ENCODE measurements at places on chromosomes 5 and 9.

GRCh38 chr9:116377179-116377798, 223.7 kb downstream of the PAPPA start:
- no peak for DNase-seq

- no peak for DNase-seq
Measured at GRCh38 chr9:31807574-31808256, 576.7 kb upstream of the ACO1 start.

DNA sequence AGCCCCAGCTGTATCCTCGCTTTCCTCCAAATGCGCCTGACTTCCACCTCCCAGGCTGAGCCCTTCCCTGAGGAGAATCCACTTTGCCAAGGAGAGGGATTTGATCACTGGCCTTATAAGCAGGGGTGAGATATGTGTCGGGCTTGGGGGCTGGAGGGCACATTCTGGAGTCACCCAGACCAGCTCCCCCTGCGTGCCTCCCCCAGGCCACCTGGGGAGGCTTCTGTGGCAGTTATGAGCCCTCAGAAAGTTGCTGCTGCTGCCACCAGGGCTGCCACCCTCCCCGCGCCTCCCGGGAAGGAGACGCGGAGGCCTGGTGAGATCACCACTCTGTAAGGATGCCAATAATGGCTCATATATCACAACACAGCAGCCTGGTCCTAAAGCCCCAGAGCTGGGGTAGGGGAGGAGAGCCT, 211.5 kb downstream of the PAPPA start:
- no peak for DNase-seq

DNA sequence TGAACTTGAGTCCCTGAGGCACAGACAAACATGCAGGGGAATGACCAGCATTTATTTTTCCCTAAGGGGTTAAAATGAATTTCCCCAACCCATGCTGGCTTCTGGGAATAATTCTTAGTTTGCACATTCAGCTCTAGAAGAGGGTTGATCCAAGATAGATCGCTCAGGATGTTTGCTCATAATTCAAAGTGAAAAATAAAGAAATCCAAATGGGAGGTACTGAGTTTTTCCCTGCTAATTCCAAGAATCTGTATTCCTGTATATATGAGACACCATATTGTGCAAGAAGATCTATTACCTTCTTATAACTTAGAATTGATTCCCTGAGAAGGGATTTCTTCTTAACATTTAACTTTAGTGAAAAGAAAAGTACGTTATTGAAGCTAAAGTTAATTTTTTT, 96.2 kb downstream of the VCAN start:
- no peak for DNase-seq

GRCh38 chr5:135444881-135445280, 2.3 kb downstream of the DCANP1 start:
- no peak for DNase-seq

DNA sequence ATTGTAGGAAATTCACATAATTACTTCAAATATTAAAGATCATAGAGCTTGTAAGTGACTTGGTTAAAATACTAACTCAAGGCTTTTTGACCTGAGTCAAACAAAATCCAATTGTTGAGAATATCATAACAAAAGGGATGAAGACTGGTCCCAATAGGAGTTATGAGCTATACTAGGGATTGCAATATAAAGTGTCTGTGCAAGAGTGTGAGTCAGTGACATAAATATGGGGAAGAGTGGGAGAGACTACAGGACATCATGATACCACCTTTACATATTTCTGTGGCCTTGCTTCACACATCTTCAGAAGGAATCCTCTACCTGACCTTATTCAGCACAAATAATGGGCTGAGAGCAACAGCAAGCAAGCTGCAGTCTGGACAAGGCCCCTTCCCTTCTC, 180.9 kb upstream of the SLC24A2 start:
- DNase-seq: no peak

DNA sequence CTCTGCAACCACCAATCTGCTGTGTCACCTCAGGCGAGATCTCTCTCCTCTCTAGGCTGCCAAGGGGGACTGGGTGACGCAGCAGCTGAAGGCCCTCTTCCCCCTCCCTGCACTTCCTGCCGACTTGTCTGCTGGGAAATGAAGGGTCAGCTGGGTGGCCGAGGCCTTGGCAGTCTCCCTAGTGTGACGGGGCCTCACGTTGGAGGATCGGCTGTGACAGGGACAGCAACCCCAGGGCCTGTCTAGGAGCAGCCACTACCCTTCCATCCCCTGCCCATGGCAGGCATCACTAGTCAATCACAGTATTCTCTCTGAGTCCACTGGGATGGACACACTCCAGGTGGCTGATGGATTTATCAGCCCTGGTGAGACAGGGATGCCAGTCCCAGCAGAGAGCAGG, 107.3 kb upstream of the SARDH start:
- no peak for DNase-seq

DNA sequence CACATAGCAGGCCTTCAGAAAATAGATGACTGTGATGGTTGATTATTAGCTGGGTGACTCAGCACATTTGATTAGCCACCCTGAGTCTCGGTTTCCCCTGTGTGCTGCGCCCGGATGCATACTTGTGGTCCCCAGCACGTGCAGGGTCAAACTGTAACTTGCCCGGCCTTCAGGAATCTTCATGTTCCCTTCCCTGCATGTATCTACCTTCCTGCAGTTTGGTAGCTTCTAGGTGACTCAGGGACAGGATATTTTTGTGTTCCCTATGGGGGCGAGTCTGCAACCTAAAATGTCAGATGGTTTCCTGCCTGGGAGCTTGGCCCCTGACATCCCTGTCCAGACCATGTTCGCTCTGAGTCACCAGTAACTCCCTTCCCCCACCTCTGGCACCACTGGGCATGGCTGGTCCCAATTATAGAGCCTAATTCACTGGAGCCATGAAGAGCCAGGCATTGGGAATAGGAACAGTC, 13.2 kb downstream of the PTGS1 start:
- no peak for DNase-seq

GRCh38 chr9:69357030-69357775, 32.2 kb downstream of the ENTREP1 start:
- DNase-seq: no peak

DNA sequence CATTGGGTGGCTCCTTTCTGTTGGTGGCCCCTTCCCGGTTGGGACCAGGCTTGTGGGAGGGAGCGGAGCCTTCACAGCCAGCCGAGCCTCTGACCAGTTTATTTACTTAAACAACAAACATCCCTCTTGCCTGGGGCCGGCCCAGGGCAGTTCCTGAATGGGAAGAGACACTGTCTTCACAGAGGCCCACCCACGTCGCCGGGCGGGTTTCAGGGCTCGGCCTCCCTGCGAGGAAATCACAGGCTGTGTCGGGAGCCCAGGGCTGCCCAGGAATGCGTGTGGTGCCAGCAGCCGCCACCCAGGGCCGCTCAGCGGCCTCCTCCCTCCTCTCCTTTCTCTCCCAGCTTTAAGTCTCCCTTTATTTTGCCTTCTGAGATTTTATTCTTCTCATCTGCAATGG, 132.5 kb downstream of the HSD17B3 start:
- no peak for DNase-seq

GRCh38 chr5:159198063-159199036, 11.0 kb downstream of the RNF145 start:
- no peak for DNase-seq

DNA sequence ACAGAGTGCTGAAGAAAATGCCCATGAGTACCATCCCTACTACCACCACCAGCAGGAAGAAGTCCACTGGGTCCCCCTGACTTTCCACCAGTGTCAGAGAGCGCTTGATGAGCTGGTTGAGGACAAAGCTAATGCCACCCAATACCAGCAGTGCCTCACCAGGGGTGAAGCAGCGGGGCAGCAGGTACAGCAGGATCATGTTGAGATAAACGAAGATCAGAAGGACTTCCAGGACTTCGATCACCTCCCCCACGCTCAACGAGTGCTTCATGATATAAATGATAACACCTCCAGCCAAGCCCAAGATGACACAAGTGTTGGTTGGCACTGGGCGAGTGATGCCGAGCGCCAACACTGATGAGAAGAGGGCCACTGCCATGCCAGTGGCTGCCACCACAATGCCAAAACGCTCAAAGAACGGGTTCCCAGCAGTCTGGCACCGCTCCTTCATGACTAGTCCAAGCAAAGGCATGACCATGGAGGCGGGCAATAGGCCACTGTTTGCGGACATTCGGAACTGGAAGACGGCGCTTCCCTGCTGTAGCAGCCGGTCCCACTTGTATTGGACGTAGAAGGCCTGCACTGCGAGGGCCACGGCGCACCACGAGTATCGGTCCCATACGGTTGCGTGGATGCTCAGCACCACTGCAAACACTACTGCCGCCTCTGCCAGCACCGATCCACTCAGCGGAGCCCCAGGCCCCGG, 679 bp downstream of the DOLK start:
- DNase-seq: no peak

GRCh38 chr5:175021321-175021720, 296.9 kb downstream of the MSX2 start:
- no peak for DNase-seq

- peak; percentile 76 for DNase-seq
Measured at GRCh38 chr5:111530298-111530740, 18.0 kb upstream of the STARD4 start.

DNA sequence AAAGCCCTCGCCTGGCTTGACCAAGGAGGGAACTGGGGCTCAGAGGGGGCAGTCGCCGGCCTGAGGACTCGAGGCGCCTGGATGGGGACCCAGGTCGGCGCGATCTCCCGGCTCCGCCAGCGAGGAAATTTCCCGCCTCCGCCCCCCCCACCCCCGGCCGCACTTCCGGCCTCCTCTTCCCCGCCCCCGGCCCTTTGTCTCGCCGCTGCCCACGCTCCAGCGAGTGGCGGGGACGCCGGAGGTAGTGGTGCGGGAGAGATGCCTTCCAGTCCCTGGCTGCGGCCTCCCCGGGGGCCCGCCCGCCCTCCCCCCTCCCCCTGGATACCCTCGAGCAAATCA, 448 bp upstream of the GPRIN1 start:
- no peak for DNase-seq

DNA sequence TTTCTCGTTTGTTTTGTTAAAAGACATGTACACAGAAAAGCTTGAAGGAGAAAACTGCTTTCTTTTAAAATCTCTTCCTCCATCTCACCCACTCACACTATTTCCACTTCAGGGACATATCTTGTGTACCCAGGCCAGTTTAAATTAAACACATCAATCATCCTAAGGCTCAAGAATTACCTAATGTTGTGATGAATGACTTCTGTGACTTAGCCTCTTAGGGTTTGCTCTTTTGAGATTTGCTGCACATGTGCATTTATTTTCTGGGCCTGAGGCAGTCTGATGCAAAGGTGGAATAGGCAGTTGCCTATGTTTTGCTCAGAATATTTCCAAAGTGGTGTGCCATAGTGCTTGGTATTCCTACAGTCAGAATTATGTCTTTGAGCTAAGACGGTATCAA, 439.9 kb upstream of the CHD1 start:
- no peak for DNase-seq

DNA sequence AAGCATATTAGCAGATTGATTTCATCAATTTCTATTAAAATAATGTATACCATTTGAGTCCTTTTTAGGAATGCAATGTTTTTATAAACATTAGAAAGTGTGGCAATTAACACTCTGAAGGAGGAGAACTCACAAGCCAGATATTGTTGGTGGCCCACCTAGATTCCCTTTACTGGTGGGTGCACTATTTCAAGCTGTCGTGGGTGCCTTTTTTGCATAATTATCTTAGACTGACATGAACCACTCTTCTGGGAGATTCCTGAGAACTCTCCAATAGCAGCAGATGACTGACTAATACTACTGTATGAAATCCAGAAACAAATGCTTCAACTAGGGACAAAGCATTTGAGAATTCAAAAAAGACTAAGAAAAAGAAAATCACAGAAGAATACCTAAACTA, 526.0 kb downstream of the CDH18 start:
- DNase-seq: no peak

GRCh38 chr9:72563806-72564205, 42.4 kb downstream of the TMC1 start:
- DNase-seq: no peak

- DNase-seq: no peak
Measured at GRCh38 chr5:127001621-127002296, 28.6 kb downstream of the MARCHF3 start.

GRCh38 chr9:979983-980382, 3.5 kb downstream of the DMRT3 start:
- DNase-seq: no peak

GRCh38 chr5:123452401-123452800, 29.2 kb upstream of the CEP120 start:
- DNase-seq: no peak

DNA sequence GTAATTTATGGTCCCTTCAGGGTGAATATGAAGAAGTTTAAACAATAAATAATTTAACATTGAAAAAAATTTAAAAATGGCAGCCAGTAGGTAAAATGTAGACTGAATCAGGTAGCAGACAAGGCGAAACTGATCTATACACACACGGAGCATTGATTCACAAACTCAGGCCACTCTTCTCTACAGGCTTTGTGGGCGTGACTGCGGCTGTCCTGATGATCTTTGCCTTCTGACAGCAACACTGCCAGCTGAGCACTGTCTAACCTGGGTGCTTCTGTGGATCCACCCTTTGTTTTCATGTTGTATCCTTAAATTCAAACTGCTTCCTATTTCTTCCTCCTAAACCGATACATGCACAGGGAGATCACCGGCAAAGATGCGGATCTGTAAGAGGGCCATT, 315.4 kb upstream of the ADCY2 start:
- no peak for DNase-seq

DNA sequence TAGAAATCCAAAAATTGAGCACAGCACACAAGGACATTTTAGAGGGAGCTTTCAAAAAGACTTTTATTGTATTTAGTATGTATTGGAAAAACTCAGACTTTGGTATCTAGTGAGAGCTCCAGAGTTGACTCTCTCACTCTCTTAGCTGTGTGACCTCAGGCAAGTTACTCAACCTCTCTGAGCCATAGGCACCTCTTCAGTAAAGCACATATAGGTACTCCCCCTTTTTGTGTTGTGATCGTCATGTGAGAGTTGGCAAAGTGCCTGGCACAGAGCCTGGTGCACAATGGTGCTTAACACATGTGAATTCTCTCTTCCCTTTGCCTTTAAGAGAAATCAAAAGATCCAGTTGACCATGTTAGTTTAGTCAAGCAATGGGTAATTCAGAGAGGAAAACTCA, 186.2 kb downstream of the TMEM38B start:
- no peak for DNase-seq

DNA sequence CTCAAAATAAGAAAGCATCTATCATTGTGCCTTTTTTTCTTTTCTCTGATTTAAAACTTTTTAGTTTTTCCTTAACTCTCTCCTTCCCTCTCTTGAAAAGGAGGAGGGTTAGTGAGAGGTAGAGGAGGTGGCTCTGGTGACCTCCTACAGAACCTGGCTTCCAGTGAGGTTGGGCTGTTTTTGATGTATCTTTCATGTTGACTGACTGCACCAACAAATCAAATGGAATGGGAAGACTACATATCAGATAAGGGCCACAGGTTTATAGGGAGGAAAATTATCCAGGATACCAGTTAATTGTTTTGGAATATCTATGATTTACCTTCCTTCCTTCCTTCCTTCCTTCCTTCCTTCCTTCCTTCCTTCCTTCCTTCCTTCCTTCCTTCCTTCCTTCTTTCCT, 173.2 kb downstream of the ZSWIM6 start:
- no peak for DNase-seq

- DNase-seq: no peak
Measured at GRCh38 chr5:170067152-170067551, 38.5 kb upstream of the FOXI1 start.

Measured in stimulated activated CD4-positive, alpha-beta T cell treated with anti-CD3 and anti-CD28 coated beads, Interleukin-4, amount 100 ng/mL, for 24 hours (primary cell).